ENCODE measurements at places on chromosomes 4 and X.

- no peak for DNase-seq
Observed at GRCh38 chrX:129523079-129523911, at the start of gene SMARCA1. Gene SMARCA1, minus strand, starts transcription at chrX:129523490. Its CDS starts 120 bp downstream, at chrX:129523370.

GRCh38 chr4:88382621-88383020 lies 4.0 kb downstream of the HERC6 start:
- no peak for DNase-seq

DNA sequence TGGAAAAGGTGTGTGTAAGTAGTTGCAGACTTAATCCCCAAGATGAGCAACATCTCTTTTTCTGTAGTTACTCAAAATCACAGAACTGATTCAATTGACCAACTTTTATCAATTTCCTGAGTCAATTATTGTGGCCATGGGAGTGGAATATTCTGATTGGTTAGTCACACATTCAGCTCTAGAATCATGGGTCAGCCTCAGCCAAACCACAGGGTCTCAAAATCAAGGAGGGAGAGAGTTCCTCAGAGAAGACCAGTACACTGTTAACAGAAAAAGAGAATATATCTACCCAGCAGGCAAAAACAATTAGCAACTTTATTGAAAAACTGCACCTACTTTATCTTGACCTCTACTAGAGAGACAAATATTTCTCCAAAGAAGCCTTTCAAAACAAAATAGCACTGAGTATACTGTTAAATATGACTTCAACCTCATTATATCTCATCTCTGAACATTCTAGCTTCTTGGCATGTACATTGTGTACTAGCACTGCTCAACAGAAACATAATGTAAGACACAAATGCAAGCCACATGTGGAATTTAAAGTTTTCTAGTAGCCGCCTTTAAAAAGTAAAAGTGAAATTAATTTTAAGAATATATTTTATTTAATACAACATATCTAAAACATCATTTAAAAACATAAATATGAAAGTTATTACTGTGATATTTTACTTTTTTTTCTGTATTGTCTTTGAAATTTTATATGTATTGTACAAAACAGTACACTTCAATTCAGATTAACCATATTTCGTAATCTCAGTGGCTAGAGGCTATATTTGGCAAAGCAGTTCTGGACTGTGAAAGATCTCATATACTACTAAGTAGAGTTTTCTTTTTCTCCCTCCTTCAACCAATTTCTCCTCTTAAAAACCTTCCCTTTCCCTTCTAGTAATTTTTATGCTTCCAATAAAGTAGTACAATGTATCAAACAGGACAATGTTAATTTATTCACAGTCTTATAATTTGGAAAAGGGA lies 11.8 kb upstream of the LCORL start:
- DNase-seq, result no peak

DNA sequence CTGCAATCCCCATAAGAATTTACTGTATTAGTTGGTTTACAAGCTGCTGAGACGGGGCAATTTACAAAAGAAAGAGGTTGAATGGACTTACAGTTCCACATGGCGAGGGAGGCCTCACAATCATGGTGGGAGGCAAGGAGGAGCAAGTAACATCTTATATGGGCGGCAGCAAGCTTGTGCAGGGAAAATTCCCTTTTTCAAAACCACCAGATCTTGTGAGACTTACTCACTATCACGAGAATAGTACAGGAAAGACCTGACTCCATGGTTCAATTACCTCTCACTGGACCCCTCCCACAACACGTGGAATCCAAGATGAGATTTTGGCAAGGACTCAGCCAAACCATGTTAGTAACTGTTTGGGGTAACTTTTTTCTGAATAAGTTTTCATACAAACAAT lies 1.8 kb upstream of the SPATA18 start:
- no peak for DNase-seq

DNA sequence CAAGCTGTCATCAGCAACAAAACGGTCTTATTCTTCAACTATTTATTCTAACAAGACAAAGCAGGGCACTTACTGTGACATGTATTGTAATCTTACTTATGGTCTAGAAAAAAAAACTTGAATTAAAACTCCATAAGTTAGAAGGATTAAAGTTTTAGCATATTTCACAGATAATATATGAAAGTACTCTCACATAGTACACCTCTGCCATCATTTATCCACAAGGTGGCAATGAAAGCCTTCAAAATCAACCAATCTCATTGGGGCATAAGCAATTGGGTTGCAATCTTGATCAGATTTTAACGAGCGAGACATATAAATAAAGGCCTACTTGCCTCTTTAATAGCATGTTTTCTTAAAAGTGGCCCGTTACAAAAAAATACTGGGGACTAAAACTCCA lies 1382.9 kb downstream of the FAM133A start:
- DNase-seq, result no peak

- DNase-seq, result no peak
Observed at GRCh38 chr4:77012726-77013125, 63.1 kb downstream of the CCNI start.

GRCh38 chr4:95510145-95510544 lies 38.6 kb downstream of the UNC5C start:
- no peak for DNase-seq

DNA sequence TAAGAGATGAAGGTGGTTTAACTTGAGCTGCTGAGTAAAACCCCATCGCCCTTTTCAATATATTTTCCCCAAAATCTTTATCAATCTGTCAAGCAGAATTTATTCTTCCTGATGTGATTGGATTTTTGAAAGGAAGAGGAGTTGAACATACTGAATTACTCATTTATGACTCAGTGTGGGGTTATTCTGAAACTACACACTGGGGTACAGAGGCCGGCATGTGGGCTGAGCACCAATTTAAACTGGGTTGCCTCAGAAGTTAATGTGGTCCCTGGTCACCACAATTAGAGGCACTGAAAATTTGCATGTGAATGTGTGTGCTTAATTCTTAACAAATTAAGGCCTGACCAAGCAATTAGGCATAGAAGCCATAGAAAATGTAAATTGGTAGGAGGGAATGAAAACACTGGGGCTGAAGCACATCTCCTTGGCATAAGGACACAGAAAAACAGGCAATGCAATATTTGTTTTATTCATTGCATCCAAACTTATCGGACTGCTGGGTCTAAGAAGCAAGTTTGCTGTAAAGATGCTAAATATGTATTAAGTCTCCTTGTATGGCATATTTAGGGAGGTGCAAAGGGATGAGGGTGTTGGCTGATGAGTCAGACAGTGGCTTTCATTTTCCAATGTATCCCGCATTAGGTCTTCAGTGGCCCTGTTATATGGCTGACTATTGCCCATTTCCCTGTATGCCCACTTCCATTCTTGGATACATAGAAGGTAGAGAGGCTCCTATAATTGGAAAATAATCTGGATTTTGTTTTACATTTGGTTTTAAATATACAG lies 170.9 kb downstream of the IL15 start:
- no peak for DNase-seq

DNA sequence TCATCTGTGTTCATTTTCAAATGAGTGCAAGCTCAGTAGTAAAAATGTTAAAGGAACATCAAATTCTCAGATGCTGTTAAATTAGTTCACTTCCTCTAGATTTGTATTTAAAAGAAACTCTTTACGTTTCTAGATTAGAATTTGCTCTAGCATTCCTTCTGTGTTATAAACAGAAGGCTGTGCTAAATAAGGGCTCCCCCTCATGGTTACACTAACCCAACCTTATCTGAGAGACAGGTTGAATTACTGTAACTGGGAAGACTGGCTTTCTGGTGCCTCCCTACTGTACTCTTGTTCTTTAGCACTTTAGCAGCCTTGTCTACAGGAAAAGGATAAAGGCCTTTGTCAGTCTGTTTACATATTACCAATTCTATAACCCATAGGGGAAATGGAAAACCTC lies 56.8 kb downstream of the RXFP1 start:
- DNase-seq, result no peak

GRCh38 chr4:184962125-184962638 lies 56.1 kb upstream of the HELT start:
- DNase-seq, result no peak

DNA sequence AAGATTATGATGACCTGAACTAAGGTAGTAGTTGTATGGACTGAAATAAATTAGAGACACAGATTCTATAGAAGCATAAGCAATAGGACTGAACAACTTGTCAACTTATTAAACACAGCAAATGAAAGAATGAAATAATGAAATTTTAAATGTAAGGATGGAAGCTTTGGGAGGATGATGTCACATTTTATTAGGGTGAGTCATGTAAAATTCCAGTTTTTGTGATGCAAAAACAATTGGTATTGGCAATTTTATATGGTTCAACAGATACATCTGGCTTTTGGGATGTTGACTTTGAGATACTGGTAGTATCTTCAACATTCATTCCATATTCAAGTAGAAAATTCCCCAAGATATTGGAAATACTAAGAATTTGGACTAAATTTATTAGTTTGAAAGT lies 72.7 kb upstream of the IL15 start:
- no peak for DNase-seq

GRCh38 chr4:99352602-99353537 lies at the start of gene ADH1C:
Gene ADH1C, minus strand, starts transcription at chr4:99352746. Its CDS starts 71 bp downstream, at chr4:99352675.
- DNase-seq, result no peak

- no peak for DNase-seq
Observed at GRCh38 chr4:188485906-188486305, 346.7 kb downstream of the TRIML1 start.

GRCh38 chr4:147480891-147481576 lies at the start of gene EDNRA:
Gene EDNRA, plus strand, starts transcription at chr4:147481097. Its CDS starts 4,585 bp downstream, at chr4:147485682.
- no peak for DNase-seq

- DNase-seq, result no peak
Observed at GRCh38 chr4:78121338-78121904, 64.3 kb downstream of the FRAS1 start.

GRCh38 chr4:62015043-62015739 lies 815.1 kb downstream of the ADGRL3 start:
- no peak for DNase-seq

GRCh38 chr4:182370491-182370890 lies 127.3 kb downstream of the TENM3 start:
- DNase-seq, result no peak

- no peak for DNase-seq
Observed at GRCh38 chrX:132467026-132467425, 21.8 kb downstream of the MBNL3 start.

DNA sequence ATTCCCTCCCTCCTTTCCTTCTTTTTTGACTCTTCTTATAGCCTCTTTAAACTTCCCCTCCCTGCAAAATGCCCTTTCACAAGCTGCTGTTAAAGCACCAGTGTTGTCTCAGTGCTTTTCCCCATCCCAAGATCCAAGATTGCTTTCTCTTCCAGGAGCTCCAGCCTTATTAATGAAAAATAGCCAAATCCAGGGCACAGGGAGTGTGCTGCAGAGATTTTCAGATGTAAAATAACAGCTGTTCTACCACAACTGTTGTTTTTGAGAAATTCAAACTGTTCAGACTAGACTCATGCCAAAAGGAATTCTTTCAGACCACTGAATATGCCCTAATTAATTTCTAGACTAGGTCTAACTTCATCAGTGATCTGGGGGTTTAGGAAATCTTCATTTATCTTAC lies 47.0 kb upstream of the GPC3 start:
- no peak for DNase-seq

- no peak for DNase-seq
Observed at GRCh38 chr4:1091561-1091995, 21.8 kb downstream of the RNF212 start.

DNA sequence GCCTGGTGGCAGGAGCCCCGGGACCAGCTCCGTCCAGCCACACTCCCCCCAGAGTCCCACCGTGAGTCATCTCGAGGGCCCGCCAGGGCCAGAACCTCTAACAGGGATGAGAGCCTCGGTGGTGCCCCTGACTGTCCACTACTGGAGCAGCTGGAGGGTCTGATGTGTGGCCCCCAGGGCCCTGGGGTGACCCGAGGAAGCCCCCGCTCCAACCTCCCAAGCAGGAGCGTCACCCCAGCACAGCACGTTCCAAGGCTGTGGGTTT lies 135.9 kb upstream of the NKX1-1 start:
- DNase-seq, result no peak

DNA sequence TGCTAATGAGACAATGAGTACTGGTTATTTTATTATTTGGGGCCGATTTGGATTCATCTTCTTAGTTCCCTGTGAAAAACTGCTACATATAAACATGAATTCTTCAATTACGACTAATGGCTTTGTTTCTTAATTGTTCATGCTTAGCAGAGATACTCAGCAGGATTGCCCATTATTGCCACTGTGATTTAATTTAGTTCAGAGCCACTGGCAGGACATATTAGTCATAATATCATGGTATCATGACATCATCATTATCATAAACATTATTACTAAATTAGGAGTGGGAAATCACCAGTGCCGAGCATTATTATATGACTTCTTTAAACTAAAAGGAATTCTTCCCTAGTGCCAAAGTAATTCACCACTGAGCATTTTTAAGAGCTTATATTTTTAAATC lies 201.4 kb downstream of the SPOCK3 start:
- DNase-seq, result peak; percentile 60

All from Panc1 (cell line).